ENCODE measurements at places on chromosomes 16 and 17.
A peak's percentile ranks its signal among the peaks of the same experiment; 100 is the strongest.

GRCh38 chr17:68507576-68507975 is 4.7 kb upstream of the PRKAR1A start:
- no peak for DNase-seq

GRCh38 chr17:39057701-39058206 is 90.6 kb upstream of the FBXO47 start:
- no peak for DNase-seq

DNA sequence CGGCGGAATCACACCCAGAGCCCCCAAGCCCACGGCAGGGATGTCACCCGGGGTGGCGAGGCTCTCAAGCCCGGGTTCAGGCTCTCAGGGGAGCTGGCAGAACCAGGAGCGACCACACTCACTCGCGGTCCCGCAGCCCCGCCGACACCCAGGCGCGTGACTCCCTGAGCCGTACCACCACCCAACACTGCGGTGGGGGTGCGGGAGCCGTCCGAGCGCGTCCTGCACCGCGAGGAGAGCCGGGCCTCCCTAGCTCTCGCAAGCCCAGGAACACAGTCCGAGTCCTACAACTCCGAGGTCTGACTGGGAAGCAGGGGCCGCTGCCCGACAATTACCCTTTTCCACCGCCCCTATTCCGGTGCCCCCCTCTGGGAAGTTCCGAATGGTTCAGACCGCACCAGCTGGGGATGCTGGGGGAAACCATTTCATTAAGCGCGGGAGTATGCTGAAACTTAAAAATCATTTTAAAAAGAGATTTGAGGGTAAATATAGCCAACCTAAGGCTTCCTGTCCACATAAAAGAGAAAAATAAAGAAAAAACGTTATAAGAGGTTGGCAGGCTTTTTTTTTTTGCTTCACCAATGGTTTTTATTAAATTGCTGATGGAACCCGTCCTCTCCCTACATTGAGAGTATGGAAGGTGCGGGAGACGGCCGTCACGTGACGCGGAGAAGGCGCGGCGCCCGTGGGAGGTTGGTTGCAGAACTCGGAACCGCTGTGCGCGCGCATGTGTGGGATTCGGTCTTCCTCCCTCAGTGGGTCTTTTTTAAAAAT is at the start of gene FLCN:
TSS of gene FLCN (minus strand) at position 143 of the 774 bp plus-strand sequence. CDS start 9,031 bp downstream, outside the sequence.
- DNase-seq = peak; percentile 54

GRCh38 chr17:10171122-10171571 is 27.3 kb downstream of the GAS7 start:
- no peak for DNase-seq

GRCh38 chr17:47957591-47958490 is at the start of gene PRR15L:
TSS of gene PRR15L (minus strand) at chr17:47957883. CDS start at chr17:47953234, 4,649 bp downstream.
- DNase-seq = no peak

Data from non-pigmented ciliary epithelial cell (primary cell).